ENCODE measurements at places on chromosomes 16 and 17. TPM values are rescaled to one million over a fixed set of nuclear protein-coding genes. Genes with fewer than 3 reads are reported as not detected.

DNA sequence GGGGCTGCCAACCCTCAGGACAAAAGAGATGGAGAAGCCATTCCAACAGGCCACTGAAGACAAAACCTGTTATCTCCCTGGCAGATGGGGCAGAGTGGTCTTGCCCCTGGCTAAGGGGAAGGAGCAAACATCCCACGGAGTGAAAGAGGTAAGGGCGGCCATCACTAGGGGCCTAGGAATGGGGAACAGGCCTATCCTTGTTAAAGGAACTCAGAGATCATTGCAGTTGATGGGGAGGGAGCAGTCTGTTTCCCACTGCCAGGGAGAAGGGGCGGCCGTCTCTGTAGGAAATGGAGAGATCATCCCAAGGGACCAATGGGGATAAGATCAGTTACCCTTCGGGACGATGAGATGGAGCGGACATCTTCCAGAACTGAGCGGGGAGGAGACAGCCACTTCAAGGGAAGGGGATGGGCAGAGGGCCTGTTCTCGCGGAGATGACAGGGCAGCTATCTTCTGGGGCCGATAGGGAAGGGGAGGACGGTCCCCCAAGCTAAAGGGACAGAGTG, 581 bp upstream of the TMEM208 start:
- DNase-seq = no peak

The KCNJ2 gene
- 0.59 TPM for total RNA-seq

The RNF40 gene
- total RNA-seq = 70.8 TPM

The ZNF646 gene
- 25.0 TPM for total RNA-seq

The RBFOX1 gene
- total RNA-seq = 3.1 TPM

- DNase-seq = no peak
Observed at GRCh38 chr17:79485991-79486390, 124.9 kb downstream of the RBFOX3 start.

The ACE gene
- 5.5 TPM for total RNA-seq

- no peak for DNase-seq
Observed at GRCh38 chr16:57749101-57749692, 13.6 kb downstream of the KATNB1 start.

The MYCBPAP gene
- 1.7 TPM for total RNA-seq

GRCh38 chr17:44217738-44218343, 1.6 kb downstream of the UBTF start:
- no peak for DNase-seq

- DNase-seq = no peak
Observed at GRCh38 chr17:64084086-64084939, 45.6 kb downstream of the ERN1 start.

The LAT gene
- 3.0 TPM for total RNA-seq

DNA sequence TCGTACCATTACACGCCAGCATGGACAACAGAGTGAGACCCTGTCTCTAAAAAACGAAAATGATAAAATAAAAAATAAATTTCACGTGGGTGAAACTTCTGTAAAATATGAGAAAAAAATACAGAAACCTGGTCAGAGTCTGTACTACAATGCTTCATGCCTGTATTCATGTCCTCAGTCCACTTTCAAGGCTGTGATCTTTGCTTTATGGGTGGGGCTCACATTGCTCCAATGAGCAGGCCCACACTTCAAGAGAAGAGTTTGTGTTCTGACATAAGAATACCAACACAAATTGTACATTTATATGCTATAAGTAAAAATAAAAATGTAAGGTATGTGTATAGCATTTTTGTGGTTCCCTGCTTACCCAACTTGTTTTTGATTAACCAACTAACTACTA, 32.2 kb upstream of the ABCA3 start:
- no peak for DNase-seq

The CDH8 gene
- total RNA-seq = 8.3 TPM

DNA sequence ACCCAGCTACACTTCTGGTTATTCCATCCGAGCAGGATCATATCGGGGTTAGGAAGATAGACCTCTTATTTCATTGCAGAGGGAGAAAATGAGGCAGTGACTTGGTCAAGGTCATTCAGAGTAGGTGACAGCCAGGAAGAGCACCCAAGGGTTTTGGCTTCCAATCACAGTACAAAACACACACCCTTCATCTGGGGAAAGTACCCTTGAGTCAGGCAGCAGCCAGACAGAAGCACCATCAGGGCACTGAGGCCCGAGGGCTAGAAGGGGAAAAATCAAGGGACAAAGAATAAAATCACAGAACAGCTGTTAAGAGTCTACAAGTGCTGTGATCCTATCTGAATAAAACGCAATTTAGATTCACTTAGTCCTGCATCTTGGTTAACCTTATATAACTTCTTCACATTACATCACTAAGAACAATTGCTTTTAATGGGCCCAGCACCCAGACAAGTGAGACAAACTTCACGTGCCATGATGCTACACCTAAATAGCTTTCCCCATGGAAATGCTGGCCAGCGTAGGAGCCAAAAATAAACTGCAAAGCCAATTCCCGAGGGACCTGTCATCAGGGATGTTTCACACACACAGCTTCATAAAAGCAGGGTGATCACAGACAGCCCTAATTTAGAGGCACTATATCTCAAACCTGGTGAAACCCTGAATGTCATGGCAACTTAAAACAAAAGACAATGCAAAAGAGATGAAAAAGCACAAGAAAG, 4.9 kb downstream of the UBE2O start:
- no peak for DNase-seq

The SLC13A2 gene
- total RNA-seq = not detected

The NPIPB9 gene
- 0.96 TPM for total RNA-seq

DNA sequence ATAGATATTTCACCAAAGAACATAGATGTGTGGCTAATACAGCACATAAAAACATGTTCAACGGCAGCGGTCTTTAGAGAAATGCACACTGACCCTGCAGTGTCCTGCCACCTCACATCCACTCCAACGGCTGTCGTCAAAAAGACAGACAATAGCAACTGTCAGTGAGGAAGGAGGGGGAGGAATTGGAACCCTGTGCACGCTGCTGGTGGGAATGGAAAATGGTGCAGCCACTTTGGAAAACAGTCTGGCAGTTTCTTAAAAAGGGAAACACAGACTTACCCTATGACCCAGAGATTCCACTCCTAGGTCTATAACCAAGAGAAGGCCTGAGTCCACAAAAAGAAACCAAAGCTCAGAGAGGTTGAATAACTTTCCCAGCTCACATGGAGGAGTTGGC, 7.7 kb downstream of the CEP295NL start:
- no peak for DNase-seq

GRCh38 chr17:40068917-40069750, 6.4 kb downstream of the THRA start:
- peak; percentile 65 for DNase-seq

- peak; percentile 82 for DNase-seq
Observed at GRCh38 chr17:35433075-35433894, 985 bp upstream of the SLFN12 start.

- no peak for DNase-seq
Observed at GRCh38 chr16:2482708-2483534, 8.0 kb downstream of the TBC1D24 start.

GRCh38 chr17:31444026-31444425, 52.6 kb downstream of the RAB11FIP4 start:
- no peak for DNase-seq

GRCh38 chr17:36937959-36938565, 787 bp downstream of the LHX1 start:
- DNase-seq = peak; percentile 76

All from H1 (cell line).